ENCODE measurements at places on chromosomes 3 and 15. TPM values are rescaled to one million over a fixed set of nuclear protein-coding genes. Genes with fewer than 3 reads are reported as not detected.

The BDH1 gene
- total RNA-seq, result 17.1 TPM

The ANKRD63 gene
- total RNA-seq, result not detected

The LRRC31 gene
- not detected for total RNA-seq

The TMEM207 gene
- not detected for total RNA-seq

The CCR9 gene
- not detected for total RNA-seq

The HHLA2 gene
- not detected for total RNA-seq

The TM4SF18 gene
- not detected for total RNA-seq

The SKOR1 gene
- total RNA-seq, result 0.22 TPM

The NOX5 gene
- total RNA-seq, result 0.22 TPM

The C2CD4A gene
- not detected for total RNA-seq

The CCRL2 gene
- total RNA-seq, result not detected

The CIDEC gene
- not detected for total RNA-seq

The NRROS gene
- 2.0 TPM for total RNA-seq

The MST1 gene
- 5.9 TPM for total RNA-seq

The NDN gene
- total RNA-seq, result 31.1 TPM

The ATOSA gene
- total RNA-seq, result 16.9 TPM

The OR5H1 gene
- total RNA-seq, result not detected

The THSD4 gene
- 102 TPM for total RNA-seq

The POPDC2 gene
- 0.44 TPM for total RNA-seq

The CHRM5 gene
- under 0.01 TPM for total RNA-seq

The UROC1 gene
- not detected for total RNA-seq

The P2RY1 gene
- total RNA-seq, result under 0.01 TPM

The CRTAP gene
- total RNA-seq, result 180 TPM

The CPN2 gene
- total RNA-seq, result not detected

The PIERCE2 gene
- total RNA-seq, result 1.8 TPM

The PLOD2 gene
- total RNA-seq, result 211 TPM

The MESP1 gene
- under 0.01 TPM for total RNA-seq

The CYP19A1 gene
- 0.14 TPM for total RNA-seq

The MYL3 gene
- total RNA-seq, result not detected

The GOLGA6A gene
- not detected for total RNA-seq

The SEMA3B gene
- 25.4 TPM for total RNA-seq

The CHRFAM7A gene
- total RNA-seq, result not detected

The LMCD1 gene
- 44.2 TPM for total RNA-seq

The CEP63 gene
- total RNA-seq, result 12.3 TPM

The INSYN1 gene
- total RNA-seq, result 0.43 TPM

The AMT gene
- 0.29 TPM for total RNA-seq

The GOLGA8J gene
- not detected for total RNA-seq

The GNL3 gene
- 134 TPM for total RNA-seq

The DUOX1 gene
- total RNA-seq, result under 0.01 TPM

The KCTD6 gene
- total RNA-seq, result 8.5 TPM

The UBXN7 gene
- total RNA-seq, result 14.9 TPM

The CMTM8 gene
- not detected for total RNA-seq

The NMNAT3 gene
- under 0.01 TPM for total RNA-seq

The C3orf49 gene
- total RNA-seq, result not detected

The CRABP1 gene
- not detected for total RNA-seq

All from placental pericyte (primary cell).